ENCODE measurements at places on chromosomes 1 and 21.

DNA sequence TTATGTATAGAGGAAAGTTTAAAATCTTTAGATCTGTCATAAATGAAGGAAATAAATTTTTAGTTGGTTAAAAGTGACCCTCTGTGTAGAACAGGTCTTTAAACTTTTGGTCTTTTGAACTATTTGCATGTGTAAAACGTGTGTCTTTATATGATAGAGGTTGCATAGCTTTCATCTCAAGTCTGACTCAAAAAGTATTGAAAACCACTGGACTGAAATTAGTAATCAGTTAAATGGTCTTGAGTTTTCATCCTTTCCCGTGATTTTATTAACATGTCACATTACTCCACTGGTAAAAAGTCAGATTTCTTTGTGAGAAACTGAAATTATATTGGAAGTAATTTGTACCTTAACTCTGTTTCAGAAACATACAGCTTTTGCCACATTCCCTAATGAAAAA is 1.8 kb downstream of the RNPC3 start:
- DNase-seq, result no peak

GRCh38 chr1:187409341-187409740 is 580.6 kb downstream of the PLA2G4A start:
- no peak for DNase-seq

GRCh38 chr1:165056914-165057313 is 299.6 kb downstream of the LMX1A start:
- DNase-seq, result peak; percentile 25

- DNase-seq, result peak; percentile 68
These were observed 19.2 kb downstream of the NFASC start for GRCh38 chr1:204889681-204890383.

DNA sequence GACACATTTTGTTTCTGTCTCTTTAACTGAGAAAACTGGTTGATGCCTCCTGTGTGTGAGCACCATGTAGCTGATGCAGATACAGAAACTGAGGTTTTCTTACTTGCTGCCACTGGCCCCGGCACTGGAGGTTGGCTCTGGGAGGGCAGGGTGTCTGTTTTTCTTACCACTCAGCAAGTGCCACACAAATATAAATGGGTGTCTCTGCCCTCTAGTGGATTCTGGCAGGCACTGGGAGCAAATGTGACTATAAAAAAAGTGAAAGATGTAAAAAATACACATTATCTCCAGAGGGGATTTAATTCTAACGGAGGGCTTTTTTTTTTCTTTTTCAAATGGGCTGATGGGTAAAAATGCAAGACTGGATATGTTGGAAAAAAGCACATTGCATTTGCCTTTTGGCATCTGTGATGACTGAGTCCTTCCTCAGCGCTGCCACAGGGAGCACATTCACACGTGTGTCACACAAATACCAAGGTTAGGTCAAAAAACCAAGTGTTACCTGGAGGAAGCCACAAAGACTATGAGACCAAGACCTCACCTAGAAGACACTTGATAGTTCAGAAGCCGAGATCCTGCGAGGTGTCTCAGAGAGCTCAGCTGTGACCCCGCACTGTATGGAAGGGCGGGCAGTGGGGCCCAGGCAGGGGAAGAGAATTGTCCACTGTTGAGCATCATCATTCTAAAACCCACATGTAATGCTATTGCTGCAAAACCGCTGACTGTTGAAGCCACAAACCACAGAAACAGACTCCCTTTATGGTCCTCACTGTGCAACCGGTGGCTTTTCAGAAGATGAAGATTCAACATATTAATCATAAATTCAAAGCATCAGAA is 18.9 kb downstream of the PGBD2 start:
- peak; percentile 23 for DNase-seq

GRCh38 chr21:16137106-16137505 is 407.3 kb downstream of the USP25 start:
- DNase-seq, result no peak

DNA sequence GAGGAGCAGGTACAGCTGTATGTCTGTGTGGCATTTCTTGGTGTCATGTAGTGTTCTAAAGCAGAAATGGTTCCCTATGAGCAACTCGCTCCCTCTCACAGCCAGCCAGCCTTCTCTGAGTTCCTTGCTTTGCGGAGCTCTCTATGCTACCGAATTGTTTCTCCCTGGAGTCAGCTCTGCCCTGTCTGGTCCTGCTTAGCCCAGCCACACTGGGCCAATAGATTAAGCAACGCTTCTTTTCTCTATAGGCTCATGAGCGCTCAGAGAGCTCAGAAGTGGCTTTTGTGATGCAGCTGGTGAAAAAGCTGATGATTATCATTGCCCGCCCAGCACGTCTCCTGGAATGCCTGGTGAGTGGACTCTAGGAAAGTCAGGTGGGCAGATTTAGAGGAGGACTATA is 113.1 kb downstream of the PIK3R3 start:
- DNase-seq, result no peak

GRCh38 chr1:210263963-210264362 is 31.4 kb downstream of the SERTAD4 start:
- no peak for DNase-seq

Data from HEK293T (cell line).